ENCODE measurements at places on chromosomes 6 and 20.

DNA sequence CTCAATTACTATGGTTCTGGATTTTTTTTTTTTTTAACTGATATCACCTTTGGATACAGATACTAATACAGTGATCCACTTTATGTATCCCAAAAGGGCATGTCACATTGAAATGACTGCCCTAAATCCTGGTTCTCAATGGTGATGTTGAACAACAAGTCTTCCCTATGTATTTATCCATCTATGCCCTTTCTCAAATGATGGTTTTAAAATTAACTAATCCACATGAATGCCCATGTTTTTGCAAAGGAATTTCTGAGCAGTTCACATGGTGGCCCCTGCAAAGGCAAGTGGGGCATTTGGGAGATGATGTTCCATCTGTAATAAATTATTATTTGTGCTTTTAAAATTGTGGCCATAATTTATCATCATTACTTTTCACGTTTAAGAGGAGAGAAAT, 2.7 kb downstream of the ADGRB3 start:
- no peak for DNase-seq

DNA sequence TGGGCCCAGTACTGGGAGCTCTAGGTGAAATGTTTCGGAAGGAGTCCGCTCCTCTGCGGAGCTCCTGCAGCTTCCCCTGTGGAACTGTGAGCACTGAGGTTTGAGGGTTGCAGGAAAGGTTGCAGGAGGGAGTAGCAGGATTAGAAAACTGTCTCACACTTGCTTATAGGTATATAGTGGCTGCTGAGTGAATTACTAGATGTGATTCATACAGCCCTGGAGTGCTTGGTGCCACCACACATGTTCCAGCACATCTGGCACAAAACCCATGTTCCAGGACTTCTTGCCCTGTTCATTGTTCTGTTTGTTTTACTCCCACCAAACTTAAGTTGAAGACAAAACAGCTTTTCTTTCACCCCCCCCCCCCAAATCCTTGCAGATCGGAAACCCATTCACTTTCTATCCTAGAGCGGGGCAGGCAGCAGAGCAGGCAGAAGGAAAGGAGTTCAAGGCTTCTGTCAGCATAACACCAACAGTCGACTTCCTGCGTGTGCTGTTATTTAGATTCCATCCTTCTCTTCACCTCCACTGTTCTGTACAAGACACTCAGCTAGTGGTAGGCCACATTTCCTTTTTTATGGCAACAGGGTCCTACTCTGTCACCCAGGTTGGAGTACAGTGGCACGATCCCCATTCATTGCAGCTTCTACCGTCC, 669 bp upstream of the PEX6 start:
- DNase-seq, result no peak

GRCh38 chr20:49045440-49046086, 549 bp upstream of the CSE1L start:
- no peak for DNase-seq

DNA sequence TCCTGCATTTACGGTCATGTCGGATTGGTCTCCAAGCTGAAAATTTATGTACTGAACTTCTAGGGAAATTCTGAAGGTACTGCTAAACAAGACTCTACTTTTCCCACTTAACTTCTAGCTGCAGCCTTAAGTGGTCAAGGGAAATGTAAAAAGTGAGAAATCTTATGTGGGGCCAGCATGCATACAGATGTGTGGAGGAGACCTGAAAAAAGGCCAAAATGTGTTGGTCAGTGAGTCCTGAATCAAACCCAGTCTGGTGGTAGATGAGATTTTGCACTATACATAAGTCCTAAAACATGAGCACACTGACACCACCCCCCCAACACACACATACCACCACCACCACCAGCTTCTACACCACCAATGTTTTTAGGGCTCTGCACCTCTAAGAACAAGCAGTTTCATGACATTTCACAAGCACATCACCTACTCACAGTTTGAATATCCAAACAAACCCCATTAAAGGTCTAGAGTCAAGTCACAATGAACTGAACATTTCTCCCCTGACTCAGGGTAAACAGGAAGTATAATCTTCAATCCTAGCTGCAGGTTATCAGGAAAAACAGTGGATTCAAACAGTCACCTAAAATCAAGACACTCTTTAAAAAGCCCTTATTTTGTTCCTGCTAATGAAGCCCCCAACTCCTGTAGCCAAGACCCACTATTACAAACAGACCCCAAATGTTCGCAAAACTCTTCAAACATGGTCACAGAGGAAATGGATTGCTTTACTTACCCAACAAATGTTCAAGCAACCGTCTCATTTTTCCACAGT, 1.6 kb downstream of the ZMYND8 start:
- DNase-seq, result no peak

GRCh38 chr20:2618815-2619214, 33.6 kb upstream of the NOP56 start:
- no peak for DNase-seq
